ENCODE measurements at places on chromosomes 11 and 22.

GRCh38 chr11:15780837-15781236 is 575.5 kb downstream of the SOX6 start:
- DNase-seq: no peak

- DNase-seq: peak; percentile 43
These were observed 4.0 kb downstream of the PHOX2A start for GRCh38 chr11:72239849-72240460.

- no peak for DNase-seq
These were observed 22.3 kb upstream of the TESMIN start for GRCh38 chr11:68773521-68774193.

DNA sequence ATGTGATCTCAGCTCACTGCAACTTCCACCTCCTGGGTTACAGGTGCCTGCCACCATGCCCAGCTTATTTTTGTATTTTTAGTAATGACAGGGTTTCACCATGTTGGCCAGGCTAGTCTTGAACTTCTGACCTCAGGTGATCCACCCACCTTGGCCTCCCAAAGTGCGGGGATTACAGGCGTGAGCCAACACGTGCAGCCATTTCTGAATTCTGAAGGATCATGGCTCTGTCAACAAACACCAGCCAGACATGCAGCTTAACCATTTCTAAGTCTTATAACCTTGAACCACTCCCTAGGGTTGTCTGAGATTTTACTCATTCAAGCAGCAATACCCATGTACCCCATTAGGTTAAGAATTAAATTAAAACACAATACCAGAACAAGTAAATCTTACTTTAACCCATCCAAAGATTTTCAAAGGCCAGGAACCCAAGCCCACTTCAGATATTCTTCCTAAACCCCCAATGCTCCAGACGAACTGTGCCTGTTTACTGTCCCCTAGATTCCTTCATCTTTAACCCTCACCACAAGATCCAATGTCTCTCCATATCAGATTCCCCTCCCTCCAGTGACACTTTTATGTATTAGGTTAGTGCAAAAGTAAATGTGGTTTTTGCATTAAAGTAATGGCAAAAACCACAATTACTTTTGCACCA is 4.0 kb downstream of the RPS13 start:
- DNase-seq: no peak

- no peak for DNase-seq
These were observed 36.1 kb downstream of the UBASH3B start for GRCh38 chr11:122691549-122692150.

DNA sequence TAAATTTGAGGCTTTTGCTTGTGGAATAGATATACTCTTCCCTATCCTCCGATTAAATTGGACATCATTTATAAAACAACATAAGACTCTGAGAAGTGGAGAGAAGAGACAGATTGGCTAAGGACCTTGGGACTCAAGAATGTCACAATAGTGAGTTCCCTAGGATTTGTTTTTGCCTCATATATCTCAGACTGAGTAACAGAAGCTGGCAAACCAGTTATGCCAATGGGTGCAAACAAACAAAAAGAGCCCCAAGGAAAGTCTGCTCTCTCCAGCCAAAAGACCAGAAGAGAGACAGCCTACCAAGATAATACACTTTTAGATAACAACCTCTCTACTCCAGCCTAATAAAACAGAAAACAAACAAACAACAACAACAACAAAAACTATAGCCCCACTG is 28.9 kb downstream of the DEUP1 start:
- DNase-seq: no peak

- no peak for DNase-seq
These were observed 11.3 kb downstream of the OSBP2 start for GRCh38 chr22:30705710-30706651.

- no peak for DNase-seq
These were observed 34.2 kb downstream of the DNHD1 start for GRCh38 chr11:6531267-6531752.

DNA sequence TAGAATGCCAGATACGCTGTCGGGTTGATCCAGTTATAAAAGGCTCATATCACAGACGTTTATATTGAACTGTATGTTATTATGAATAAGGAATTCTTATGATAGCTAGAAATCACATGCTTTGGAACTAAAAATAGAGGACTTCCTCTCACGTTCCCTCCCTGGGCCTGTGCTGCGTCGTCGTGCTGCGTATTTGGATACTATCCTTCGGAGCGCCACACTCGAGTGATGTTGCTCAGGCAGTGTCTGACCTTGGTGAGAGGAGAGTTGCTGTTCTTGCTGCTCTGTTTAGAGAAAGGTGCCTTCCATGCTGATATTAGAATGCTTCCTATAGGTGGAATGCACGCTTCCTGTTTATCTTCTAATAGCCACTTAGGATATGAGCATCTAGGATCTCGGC is 20.2 kb upstream of the ST14 start:
- no peak for DNase-seq

- no peak for DNase-seq
These were observed 13.4 kb upstream of the GRK2 start for GRCh38 chr11:67252831-67253239.

DNA sequence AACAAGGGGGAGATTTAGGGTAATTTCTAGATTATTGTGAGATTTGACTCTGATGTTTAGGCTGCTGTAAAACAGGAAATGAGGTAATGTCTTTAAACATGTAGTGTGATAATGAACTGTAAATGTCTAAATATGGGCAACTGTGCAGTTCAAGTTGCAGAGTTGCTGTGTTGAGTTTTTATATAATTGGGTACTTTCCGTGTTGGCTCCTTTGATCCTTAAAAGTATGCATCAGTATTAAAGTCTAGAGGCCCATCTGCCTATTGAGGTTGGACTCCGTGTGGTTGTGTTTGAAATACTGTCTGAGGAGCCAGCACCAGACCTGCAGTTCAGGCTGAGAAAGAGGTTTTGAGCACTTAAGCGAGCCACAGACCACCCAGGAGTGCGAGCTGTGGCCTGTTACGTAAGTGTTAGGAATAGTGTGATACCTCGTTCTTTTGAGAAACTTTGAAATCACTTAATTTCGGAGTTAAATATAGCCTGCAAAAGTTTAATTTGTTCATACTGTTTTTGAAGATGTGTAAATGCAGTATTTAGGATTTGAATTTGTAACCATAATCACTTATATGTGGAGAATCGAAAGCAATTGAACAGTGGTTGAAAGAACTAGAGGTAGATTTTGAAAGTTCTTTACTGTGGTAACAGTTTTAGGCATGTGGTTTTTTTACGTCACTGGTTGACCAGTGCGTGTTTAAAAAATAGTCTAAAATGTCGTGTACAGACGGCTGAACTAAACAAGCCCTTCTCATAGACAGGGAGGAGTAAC is 9.0 kb downstream of the FAM118A start:
- DNase-seq: no peak

GRCh38 chr11:28903716-28904115 is 795.5 kb downstream of the METTL15 start:
- no peak for DNase-seq

DNA sequence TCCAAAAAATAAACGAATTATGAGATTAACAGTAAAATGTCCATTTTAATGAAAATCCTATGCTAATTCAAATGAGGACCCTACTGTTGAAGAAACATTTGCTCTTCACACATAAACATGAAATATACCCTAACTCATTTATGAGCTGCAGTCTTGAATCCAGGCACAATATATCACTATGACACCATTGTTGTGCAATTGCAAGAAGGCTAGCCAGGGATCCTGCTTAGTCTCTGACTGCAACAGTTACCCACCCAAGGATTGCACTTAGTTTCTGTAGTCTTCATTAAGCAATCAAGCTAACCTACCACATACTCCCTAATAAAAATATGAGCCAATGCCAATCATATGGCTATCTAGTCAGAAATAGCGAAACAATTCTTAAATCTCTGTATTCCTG is 981.0 kb upstream of the FAT3 start:
- DNase-seq: no peak

- no peak for DNase-seq
These were observed 477.6 kb downstream of the SOX6 start for GRCh38 chr11:15878756-15879155.

GRCh38 chr11:123707206-123707605 is 34.3 kb downstream of the ZNF202 start:
- no peak for DNase-seq

GRCh38 chr11:32427616-32427934 is 7.8 kb downstream of the WT1 start:
- no peak for DNase-seq

DNA sequence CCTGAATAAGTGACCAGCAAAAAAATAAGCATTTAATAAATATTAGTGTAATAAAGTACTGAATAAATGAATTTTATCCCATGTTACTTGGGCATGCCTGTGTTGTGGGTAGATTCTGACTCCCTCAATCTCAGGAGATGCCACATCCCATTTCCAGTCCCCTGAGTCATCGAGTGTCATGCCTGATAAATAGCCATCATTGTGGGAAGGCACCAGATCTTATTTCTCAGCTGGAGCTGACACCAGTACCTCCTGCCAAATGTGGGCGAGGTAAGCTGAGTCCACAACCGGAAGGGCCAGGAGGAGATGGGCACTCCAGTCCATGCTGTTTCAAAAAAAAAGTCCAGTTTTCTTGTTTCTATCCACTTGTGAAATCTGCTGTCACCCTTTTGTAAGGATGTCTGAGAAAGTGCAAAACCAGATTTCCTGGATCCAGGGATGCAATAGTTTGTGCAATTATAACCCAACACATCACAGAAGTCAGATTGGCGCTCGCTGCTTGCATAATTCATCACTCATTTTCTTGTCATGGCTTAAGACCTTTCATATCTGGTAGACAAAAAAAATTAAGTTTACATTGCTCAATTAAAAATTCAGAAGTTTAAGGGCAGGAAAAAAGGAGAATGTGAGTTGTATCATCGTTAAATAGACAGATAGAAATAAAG is 311.6 kb downstream of the MIAT start:
- no peak for DNase-seq

- no peak for DNase-seq
These were observed 3.6 kb upstream of the TSSK2 start for GRCh38 chr22:19127329-19128008.

DNA sequence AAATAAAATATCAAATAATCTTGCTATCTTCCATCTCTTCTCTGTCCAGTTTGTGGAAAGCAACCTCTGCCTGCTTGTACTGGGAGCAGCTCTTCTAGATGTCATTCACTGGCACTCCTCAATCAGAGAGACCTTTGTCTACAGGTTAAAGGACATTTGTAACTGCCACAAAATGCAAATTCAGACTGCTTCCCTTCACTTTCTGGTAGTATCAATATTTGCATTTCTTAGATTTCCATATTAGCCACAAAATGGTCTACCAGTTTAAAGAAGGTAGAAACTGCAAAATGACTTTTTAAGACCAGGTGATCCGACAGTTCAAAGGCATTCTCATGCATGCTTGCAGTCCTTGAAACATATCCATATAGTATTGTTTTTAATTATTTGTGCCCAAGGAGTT is 51.7 kb upstream of the RCN1 start:
- no peak for DNase-seq

DNA sequence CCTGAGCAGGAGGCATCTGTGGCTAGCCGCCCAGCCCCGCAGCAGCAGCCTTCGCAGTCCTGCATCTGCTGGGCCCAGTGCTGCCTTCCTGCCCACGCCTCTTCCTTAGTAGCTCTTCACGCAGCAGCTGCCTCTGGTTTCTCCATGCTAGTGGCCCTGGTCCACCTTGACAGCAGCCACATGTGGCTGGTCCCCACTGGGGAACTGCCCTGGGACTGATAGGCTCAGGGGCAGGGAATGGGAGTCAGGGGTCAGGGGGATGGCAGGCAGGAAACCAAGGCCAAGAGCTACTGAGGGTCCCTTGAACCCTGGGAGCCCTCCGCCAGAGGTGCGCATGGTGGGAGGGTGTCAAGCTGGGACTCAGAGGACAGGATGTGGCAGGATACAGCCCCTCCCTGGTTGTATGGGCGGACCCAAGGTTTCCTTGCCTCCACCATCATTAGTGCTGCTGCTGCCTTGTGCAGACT is 99.4 kb upstream of the PITPNB start:
- no peak for DNase-seq

- DNase-seq: no peak
These were observed 64.6 kb downstream of the SOX6 start for GRCh38 chr11:16291729-16292128.

- DNase-seq: no peak
These were observed 682.0 kb downstream of the OPCML start for GRCh38 chr11:132850266-132850665.

- DNase-seq: peak; percentile 77
These were observed 1.3 kb upstream of the PATZ1 start for GRCh38 chr22:31347251-31348008.

DNA sequence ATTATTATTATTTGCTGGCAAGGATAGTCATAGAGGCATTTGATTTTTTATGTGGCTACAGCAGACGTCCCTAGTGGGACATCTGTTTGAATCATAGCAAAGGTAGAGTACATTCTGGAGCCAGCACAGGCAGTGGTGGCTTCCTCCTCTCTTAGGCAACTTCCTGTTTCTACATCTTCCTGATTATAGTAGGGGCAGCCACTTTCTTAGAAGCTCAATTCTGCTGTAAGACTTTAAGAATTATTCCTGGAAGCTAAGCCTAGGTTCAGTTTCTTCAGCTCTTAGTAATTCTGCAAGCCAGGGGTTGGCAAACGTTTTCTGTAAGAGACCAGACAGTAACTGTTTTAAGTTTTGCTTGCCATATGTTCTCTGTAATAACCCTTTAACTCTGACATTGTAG is 129.3 kb upstream of the TENM4 start:
- DNase-seq: no peak

- no peak for DNase-seq
These were observed 661 bp upstream of the PRG2 start for GRCh38 chr11:57391111-57391510.

DNA sequence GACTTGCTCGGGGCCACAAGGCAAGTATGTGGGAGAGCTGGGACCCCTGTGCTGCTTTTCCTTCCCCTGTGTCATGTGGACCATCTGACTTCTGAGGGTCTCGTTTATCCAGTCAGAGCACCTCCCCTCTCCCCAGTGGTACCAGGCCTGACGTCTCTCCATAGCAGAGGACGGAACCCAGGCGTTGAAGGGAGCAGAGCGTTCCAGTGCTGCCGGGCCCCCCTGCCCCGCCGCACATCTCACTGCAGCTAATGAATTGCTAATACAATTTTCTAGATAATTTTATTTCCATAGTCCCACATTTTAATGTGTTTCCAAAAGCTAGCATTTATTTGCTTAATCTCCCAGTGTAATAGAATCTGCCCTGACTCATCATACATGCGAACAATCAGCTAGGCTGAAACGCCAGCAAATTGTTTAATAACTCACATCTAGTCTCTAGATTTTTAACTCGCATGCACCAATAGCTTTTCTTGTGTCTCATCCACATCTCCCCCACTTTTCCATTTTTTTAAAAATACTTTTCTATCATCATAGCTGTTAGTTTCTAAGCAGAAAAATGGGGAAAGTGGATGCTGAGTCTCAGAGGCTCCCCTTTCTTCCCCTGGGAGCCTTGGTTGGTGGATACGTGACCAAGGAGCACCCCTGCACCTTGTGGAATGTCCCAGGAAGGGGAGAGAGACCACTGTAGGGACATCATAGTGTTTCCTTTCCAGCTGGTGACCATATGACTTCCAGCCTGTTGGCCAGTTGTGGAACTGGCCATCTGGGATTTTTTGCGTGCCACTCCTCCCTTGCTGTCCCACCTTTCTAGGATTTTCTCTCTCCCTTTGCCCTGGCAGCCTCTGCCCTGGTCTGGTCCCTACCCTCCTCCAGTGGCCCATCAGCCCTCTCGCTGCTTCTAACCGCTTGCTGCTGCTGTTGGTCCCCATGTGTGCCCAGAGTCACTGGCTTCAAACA is 58.6 kb upstream of the NNMT start:
- no peak for DNase-seq

- no peak for DNase-seq
These were observed 26.8 kb downstream of the TPCN2 start for GRCh38 chr11:69075421-69076128.

GRCh38 chr11:97110376-97110775 is 720.6 kb downstream of the JRKL start:
- no peak for DNase-seq

- no peak for DNase-seq
These were observed 17.7 kb downstream of the TNKS1BP1 start for GRCh38 chr11:57306940-57307565.

Measured in H9 (cell line).